Stromal cell of bone marrow (primary cell): ENCODE measurements at places on chromosomes 12 and 14.

DNA sequence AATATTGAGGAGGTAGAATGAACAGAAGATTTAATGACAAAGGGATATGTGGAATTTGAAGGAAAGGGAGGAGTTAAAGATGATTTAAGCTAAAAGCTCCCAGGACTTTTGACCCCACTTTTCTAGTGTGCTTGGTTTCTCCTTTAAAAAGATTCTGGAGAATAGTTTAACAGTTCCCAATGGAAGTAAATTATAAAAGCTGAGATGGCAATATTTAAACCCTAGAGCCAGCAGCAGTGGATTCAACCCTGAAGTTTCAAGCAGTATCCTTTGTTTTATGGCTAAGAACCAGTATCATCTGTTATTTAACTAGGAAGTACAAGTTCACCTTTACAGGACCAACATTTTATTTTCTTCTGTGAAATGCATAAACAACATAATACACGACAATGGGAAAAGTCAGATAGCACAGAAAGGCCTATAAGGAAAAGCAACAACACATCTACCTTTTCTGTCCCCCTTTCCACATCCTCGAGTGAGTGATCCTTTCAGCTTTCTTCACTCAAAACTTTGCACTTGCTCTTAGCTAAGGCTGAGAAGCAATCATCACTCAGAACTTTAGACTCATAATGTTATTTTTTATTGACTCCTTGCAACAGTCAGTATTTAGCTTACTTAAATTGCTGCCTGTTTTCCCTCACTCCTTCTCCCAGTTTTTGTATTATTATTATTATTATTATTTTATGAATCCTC lies 264.5 kb downstream of the FBXL14 start:
- DNase-seq: no peak

DNA sequence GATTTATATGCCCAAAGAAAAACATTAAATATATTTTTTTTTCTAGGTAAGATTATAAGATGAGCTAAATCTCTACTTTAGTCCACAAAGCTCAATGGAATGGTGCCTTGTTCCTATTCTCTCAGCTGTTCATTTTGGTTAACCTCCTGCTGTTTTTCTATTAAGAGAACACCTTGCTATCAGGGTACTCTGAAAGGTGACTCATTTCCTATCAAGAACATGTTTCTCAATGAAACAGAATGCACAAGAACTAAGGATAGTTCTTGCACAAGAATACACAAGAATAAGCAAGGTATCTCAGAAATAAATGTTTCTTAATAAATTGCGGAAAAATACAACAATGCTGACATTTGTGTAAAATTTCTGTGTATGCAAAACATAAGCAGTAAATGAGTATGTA lies 14.1 kb downstream of the ABCD2 start:
- DNase-seq: no peak

GRCh38 chr12:122825773-122826724 lies 9.2 kb upstream of the HIP1R start:
- DNase-seq: no peak

DNA sequence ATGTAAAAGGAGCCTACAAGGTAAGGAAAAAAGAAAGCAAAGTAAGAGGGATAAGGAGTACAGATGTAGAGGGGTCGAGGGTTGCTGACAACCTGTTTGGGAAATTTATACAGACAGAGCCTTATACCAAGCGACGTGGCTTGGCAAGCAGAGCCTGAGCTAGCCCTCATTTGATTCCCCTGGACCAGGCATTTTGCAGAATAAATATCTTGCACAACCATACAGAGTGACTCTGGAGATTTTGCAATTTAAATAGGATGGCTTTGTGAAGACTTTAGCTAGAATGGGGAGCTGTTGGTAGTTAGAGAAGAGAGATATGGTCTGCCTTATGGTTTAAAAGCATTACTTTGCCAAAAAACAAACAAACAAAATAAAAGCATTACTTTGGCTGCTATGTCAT lies 11.1 kb upstream of the ANO6 start:
- no peak for DNase-seq

GRCh38 chr12:45893240-45893639 lies 97.1 kb downstream of the SCAF11 start:
- peak; percentile 3 for DNase-seq
